ENCODE measurements at places on chromosomes 12 and 14. TPM values are rescaled to one million over a fixed set of nuclear protein-coding genes. Genes with fewer than 3 reads are reported as not detected.
A peak's percentile ranks its signal among the peaks of the same experiment; 100 is the strongest.

- peak; percentile 23 for DNase-seq
Measured at GRCh38 chr14:93712079-93712837, 76.0 kb downstream of the PRIMA1 start.

- DNase-seq: no peak
Measured at GRCh38 chr14:90562652-90563051, 165.8 kb downstream of the CALM1 start.

- no peak for DNase-seq
Measured at GRCh38 chr12:20096430-20096829, 271.9 kb upstream of the PDE3A start.

DNA sequence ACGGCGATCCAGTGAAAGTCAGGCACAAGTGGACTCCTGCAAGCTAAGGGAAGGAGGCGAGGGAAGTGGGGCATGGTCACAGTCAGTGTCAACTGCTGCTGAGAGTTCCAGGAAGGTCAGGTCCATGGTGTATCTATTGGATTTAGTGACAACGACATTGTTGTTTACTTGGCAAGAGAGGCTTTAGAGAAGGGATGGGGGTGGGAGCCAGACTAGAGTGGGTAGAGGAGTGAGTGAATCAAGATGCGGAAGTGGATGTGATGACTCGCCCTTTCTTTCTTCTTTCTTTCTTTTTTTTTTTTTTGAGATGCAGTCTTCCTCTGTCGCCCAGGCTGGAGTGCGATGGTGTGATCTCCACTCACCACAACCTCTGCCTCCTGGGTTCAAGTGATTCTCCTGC is 12.5 kb downstream of the P2RX7 start:
- peak; percentile 45 for DNase-seq

DNA sequence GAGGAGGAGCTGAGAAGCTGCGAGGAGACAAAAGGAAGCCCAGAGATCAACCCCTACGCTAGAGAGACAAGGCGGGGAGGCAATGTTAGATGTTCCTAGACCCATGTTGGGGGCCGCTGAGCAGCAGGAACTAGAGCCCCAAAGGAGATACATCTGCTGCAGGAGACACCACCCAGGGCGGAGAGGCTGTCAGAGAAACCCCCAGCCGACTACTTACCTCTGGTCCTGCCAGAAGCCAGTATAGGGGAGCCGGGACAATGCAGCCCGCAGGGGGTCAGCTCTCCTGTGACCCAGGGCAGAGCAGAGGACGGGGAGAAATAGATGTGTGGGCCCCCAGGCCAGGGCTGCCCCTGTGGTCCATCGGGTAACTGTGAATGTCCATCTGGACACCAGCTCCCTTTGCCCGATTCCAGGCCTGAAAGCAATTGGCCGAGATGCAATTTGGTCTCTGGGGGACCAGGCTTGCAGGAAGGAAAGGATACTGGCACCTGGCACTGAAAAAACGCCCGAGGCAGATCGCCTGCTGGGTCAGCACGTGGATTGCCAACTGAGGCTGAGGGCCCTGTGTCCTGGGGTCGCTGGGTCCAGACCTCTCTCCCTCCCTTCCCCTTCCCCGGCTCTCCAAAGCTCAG is 34.9 kb downstream of the SYNE3 start:
- no peak for DNase-seq

DNA sequence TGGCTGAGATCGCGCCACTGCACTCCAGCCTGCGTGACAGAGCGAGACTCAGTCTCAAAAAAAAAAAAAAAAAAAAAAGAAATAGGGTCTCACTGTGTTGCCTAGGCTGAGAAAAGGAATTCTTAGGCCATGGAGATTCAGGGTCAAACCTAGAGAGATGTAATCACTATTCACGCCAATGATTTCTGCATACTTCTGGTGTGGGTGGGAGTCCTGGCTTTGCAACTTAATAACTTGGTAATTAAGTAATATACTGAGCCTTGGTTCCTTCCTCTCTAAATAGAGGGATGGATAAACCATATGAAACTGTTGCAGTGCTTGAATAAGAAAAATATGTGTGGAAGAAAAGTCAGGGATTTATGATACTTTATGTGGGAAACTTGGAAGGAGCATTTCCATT is 2.7 kb downstream of the ZNF410 start:
- no peak for DNase-seq

DNA sequence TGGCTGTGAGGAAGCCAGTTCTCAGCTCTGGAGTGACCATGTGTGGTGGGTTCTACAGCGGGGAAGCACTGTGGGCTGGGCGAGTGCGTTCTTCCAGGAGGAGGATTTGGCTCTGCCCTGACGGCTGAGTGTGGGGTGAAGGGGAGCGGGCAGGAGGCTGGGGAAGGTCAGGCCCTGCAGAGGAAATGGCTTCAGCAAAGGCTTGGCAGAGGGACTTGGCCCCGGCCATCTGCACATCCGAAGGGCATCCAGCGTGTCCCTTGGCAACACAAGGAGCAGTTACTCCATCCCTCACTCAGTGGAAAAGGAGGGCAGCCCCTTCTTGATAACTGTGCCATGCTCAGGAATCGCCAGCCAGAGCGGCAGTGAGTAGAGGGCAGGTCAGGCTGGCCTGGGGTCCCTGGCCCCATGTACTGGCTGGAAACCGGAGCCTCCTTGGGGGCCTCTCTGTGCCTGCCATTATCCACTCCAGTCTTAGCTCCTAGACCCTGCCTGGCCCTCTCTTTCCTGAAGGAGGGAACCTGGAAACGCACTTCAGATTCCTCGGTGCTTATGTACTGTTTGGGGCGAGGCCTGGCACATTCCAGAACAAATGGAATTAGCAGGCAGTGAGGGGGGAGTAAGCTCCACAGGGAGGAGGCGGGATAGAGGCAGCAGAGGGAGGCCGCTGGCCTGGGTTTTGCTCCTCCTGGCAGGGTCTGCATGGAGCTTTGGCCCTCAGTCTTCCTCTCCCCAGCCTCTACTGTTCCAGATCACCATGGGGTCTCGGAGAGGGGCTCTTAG is 133.6 kb upstream of the NCOR2 start:
- DNase-seq: no peak

DNA sequence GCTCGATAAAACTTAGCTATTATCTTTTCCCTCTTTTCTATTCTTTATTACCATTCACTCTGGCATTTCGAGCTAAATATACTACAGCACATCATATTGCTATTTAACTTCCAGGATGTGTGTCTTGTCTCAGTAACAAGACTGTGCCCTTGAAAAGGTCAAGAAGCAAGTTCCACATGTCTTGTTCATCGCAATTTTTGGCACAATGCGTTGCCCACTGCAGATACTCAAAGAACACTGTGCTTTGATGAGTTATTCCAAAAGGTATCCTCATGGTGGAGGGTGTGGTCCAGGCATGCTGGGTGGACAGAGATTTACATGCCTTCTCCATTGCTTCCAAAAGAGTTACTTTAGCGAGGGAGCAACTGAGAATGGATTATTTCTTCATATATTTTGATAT is 6.6 kb downstream of the E2F7 start:
- no peak for DNase-seq

GRCh38 chr12:131511391-131511802 is 199.5 kb upstream of the SFSWAP start:
- peak; percentile 72 for DNase-seq

DNA sequence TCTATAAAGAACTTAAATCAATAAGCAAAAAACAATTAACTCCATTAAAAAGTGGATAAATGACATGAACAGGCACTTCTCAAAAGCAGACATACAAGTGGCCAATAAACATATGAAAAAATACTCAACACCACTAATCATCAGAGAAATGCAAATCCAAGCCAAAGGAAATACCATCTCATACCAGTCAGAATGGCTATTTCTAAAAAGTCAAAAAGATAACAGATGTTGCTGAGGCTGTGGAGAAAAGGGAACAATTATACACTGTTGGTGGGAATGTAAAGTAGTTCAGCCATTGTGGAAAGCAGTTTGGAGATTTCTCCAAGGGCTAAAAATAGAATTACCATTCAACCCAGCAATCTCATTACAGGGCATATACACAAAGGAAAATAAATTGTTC is 234.5 kb upstream of the PLXNC1 start:
- no peak for DNase-seq

Gene RASSF9
- total RNA-seq: not detected

- DNase-seq: no peak
Measured at GRCh38 chr12:119694111-119694510, 26.2 kb downstream of the PRKAB1 start.

GRCh38 chr12:21827083-21827482 is 52.6 kb upstream of the KCNJ8 start:
- no peak for DNase-seq

GRCh38 chr14:54267172-54267571 is 129.6 kb upstream of the CDKN3 start:
- DNase-seq: no peak

All from activated CD8-positive, alpha-beta memory T cell treated with anti-CD3 and anti-CD28 coated beads, Interleukin-2, amount 10 ng/mL, durations not matched to agents 7 days and 5 days (primary cell).